WTC11 (cell line): ENCODE measurements at places on chromosomes 11 and 22. TPM values are rescaled to one million over a fixed set of nuclear protein-coding genes. Genes with fewer than 3 reads are reported as not detected.

GRCh38 chr11:106249617-106250239, 172.3 kb downstream of the AASDHPPT start:
- DNase-seq, result no peak

DNA sequence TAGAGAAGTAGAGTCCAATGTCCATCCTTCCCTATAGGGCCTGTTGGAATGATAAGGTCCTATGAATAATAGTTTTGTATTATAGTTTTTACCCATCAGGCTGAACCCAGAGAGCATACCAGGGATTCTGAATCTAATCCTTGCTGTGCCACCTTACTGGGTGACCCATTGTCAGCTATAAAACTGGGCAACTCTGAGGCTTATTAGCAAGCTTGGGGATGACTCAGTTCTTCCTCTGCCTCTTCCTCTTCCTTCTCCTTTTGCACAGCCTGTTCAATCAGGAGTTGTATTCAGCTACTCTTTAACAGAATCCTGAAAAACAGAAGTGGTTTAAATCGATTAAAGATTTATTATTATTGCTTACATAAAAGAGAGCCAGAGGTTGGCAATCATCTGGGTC, 8.9 kb downstream of the HEPHL1 start:
- DNase-seq, result no peak

DNA sequence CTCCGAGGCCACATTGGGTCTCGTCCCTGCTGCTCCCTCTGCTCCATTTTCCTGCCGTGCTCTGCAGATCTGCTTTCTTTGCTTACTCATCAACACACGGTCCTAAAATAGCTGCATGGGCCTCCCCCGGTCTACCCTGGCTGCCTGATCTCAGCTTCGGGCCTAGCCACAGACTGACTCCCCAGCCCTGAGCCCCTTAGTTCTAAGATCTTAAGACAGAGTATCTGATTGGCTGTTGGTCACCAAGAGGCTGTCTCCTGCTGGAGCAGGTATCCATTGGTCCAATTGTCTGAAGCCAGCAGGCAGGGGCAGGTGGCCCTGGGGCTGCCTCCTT, 53.7 kb upstream of the NECTIN1 start:
- no peak for DNase-seq

MUC5AC gene
- total RNA-seq, result under 0.01 TPM in 1 of 3 replicates, not detected in the others

OR5B12 gene
- not detected in 3 replicates for total RNA-seq

DNA sequence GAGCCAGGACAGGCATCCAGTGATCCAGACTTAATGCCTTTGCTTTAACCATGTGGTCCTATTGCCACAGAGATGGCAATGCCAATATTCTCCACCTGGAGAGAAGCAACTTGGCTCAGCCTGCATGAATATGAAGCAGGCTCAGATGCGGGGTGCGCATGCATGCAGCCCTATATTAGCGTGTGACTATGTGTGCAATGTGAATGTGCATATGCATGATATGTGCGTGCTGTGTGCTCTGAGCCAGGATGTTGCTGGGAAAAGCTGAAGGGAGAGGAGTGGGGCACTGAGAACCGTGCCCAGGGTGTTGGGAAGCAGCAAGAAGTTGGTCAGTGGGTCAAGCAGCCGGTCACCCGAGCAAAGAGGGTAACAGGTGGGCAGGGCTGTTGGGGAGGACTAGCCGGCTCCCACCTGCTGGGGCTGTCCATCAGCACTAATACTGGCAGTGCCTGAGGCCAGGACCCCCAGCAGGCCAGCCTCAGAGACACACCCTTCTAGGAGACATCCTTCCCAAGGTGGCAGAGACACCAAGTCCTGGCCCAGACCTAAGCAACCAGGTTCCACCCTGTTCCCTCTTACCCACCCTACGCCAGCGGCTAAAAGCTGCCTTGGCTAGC, 24.8 kb upstream of the MYOD1 start:
- DNase-seq, result no peak

DNA sequence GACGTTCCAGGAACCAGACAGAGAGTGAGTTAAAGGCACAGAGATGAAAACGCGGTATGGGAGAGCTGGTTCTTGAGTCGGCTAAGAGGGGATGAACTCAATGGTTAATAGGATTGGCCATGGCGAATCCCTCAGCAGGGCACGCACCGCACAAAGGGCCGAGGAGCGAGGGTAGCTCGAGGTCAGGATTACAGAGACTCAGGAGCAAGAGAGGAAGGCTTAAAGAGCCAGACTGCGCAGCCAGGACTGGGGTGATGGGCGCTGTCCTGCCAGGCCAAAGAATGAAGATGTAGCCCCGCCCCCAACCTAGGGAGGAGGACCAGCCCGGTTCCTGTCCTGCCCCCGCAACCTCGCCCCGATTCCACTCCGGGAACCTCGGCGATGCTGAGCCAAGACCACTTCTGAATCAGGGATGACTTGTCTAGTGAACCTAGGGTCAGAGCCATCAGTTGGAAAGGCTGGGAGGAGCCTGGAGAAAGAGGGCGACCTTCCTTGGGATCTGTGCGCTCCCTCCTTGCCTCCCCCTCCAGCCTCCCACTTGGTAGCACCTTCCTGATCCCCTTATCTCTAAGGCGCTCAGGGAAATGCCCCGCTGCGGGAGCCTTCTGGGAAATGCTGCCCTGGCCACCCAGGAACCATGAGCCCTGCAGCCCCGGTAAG, at the start of gene PLEKHB1:
Gene PLEKHB1 (plus strand): TSS at position 610 of the 660 bp plus-strand sequence. CDS start 28 bp downstream, at position 638.
- DNase-seq, result peak; percentile 80

- DNase-seq, result no peak
Observed at GRCh38 chr11:11946878-11947277, 61.5 kb downstream of the DKK3 start.

CLTCL1 gene
- total RNA-seq, result 15.5 to 19.3 TPM (median 16.9 TPM) in 3 replicates

- peak; percentile 27 for DNase-seq
Observed at GRCh38 chr11:66950112-66950535, 8.1 kb downstream of the PC start.

- no peak for DNase-seq
Observed at GRCh38 chr11:113153847-113154246, 160.5 kb upstream of the TTC12 start.

DNA sequence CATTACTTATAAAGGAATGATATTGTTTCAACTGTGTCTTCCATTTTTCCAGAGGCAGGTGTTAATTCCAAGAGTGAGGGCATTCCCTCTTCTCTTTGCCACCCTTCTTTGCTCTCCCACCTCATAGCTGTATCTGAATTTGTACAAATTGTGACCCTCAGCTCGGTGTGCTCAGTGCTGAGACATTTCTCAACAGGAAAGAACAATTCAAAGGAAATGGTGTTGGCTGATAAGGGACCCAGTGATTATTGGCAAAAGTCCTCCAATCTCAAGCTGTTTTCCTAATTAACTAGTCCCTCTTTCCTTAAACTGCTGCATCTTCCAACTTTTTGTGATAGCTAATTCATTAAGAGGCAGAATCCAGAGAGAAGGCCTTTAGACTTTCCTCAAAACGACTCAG, 408.9 kb upstream of the SYN3 start:
- no peak for DNase-seq

EFCAB6 gene
- 0.25 to 0.94 TPM (median 0.41 TPM) in 3 replicates for total RNA-seq

DNA sequence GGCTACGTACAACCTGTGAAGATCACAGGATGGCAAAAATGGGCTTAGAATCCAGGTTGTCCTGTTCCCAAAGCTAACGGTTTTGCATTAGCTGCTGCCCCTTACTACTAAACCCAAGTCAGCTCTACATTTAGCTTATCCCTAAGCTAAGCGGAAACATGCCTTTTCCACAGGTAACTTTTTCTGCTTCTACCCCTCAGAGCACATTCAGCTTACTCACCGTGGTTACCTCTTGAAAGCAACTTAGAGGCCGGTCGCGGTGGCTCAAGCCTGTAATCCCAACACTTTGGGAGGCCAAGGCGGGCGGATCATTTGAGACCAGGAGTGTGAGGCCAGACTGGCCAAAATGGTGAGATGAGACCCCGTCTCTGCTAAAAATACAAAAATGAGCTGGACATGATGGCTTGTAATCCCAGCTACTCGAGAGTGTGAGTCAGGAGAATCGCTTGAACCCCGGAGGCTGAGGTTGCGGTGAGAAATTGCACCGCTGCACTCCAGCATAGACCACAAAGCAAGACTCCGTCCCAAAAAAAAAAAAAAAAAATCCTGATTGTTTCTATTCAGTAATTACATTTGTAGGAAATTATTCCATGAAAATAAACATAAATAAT, 790 bp upstream of the TMEM41B start:
- no peak for DNase-seq

CCDC188 gene
- total RNA-seq, result not detected in 3 replicates

DNA sequence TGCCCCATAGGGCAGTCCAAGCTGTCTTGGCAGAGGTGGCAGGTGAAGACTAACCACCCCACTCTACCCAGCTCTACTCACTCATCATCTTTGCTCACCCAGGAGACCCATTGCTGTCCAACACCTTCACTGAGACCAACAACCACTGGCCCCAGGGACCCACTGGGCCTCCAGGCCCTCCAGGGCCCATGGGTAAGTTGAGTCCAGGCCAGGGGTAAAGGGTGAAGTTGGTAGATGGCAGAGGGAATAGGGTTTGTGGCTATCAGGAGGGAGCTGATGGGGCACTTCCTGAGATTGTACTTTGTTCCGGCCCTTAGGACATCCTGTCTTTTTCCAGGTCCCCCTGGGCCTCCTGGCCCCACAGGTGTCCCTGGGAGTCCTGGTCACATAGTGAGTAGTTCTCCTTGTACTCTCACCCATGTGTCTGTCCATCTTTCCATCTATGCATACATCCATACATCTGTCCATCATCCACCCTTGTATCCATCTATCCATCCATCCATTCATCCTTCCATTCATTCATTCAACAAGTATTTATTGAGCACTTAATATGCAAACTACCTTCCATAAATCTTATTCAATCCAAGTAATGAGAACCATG, 27.7 kb downstream of the EMID1 start:
- DNase-seq, result no peak

OR52N4 gene
- total RNA-seq, result 0.23 to 0.52 TPM (median 0.44 TPM) in 3 replicates

- DNase-seq, result no peak
Observed at GRCh38 chr22:50581950-50582492, 628 bp downstream of the CHKB start.

- no peak for DNase-seq
Observed at GRCh38 chr22:45200860-45201511, 37.3 kb downstream of the NUP50 start.

DMC1 gene
- 4.3 to 4.5 TPM (median 4.5 TPM) in 3 replicates for total RNA-seq

DDIAS gene
- total RNA-seq, result 21.7 to 28.7 TPM (median 22.0 TPM) in 3 replicates

GRCh38 chr11:43898574-43898973, 17.9 kb downstream of the ALKBH3 start:
- no peak for DNase-seq

- DNase-seq, result no peak
Observed at GRCh38 chr11:119764108-119764868, 35.3 kb upstream of the NECTIN1 start.

GRCh38 chr22:35727436-35727835, 9.8 kb downstream of the APOL5 start:
- no peak for DNase-seq

- DNase-seq, result no peak
Observed at GRCh38 chr11:44596525-44597276, 31.2 kb downstream of the CD82 start.

TTC28 gene
- 12.1 to 13.5 TPM (median 13.0 TPM) in 3 replicates for total RNA-seq

GRCh38 chr11:122663056-122663740, 7.7 kb downstream of the UBASH3B start:
- no peak for DNase-seq

DNA sequence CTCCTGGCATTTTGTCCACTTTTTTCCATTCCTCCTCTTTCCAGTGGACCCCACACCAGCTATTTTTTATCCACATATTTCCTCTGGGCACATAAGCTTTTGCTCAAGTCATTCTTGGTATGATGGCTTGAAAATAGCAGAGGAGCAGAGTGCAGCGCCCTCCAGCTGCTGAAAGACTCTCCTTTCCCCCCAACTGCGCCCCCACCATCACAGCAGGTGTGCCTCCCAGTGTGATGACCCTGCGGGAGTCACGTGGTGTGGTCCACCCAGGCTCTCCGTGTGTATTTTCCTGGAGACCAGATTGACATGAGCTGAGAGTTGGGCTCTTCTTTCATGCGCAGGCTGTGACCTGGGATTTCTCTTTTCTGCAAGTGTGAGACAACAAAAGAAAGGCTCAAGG, 1241.6 kb downstream of the TBC1D22A start:
- DNase-seq, result peak; percentile 22

GRCh38 chr11:518463-519202, 11.6 kb upstream of the RNH1 start:
- peak; percentile 82 for DNase-seq
